Activated naive CD8-positive, alpha-beta T cell treated with anti-CD3 and anti-CD28 coated beads, Interleukin-2, amount 50 U/mL, for 24 hours (primary cell): ENCODE measurements at places on chromosomes 11 and 22.

DNA sequence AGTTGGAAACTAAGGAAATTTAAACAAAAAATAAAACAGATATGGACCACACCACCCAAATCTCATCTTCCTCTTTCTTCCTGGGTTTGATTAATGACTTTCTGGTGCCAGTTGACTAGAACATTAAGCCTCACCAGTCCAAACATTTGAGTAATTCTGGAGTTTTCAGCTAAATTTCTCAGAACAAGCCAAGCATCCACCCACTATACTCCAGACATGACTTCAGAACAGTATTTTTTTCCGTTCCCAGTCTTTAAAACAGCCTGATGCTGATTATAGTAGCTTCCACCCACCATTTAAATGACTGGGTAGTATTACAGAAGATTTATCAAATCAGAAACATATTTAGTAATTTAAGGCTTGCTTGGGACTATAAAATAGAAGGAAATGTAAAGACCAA is 230.9 kb upstream of the UBASH3B start:
- no peak for DNase-seq

DNA sequence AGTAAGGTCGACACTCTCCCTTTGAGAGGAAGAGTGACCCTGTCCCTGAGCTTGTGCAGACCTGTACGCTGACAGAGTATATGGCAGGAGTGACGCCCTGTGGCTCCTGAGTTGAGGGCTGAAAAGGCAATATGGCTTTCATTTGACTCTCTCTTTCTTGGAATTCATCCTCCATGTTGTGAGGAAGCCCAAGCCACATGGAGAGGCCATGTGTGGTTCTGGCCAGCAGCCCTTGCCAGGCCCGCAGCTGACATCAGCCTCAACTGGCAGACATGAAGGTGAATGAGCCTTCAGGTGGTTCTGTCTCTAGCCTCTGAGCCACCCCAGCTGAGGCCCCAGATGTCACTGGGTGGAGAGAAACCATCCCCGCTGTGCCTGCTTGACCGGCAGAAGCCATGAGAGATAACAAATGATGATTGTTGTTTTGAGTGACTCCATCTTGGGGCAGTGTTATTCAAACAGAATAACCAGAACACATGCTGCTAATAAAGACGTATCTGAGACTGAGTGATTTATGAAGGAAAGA is 31.9 kb downstream of the SMIM38 start:
- no peak for DNase-seq

- no peak for DNase-seq
These were observed 48.0 kb downstream of the TIMP3 start for GRCh38 chr22:32849501-32849900.

- no peak for DNase-seq
These were observed 22.1 kb upstream of the PEX26 start for GRCh38 chr22:18055619-18056160.

GRCh38 chr22:43909708-43910107 is 13.9 kb upstream of the PNPLA3 start:
- DNase-seq: no peak

GRCh38 chr22:42742940-42743339 is 22.3 kb upstream of the A4GALT start:
- no peak for DNase-seq

- DNase-seq: no peak
These were observed 23.9 kb upstream of the PANX2 start for GRCh38 chr22:50146439-50147238.

- DNase-seq: no peak
These were observed 10.9 kb downstream of the ZMAT5 start for GRCh38 chr22:29755889-29756288.

DNA sequence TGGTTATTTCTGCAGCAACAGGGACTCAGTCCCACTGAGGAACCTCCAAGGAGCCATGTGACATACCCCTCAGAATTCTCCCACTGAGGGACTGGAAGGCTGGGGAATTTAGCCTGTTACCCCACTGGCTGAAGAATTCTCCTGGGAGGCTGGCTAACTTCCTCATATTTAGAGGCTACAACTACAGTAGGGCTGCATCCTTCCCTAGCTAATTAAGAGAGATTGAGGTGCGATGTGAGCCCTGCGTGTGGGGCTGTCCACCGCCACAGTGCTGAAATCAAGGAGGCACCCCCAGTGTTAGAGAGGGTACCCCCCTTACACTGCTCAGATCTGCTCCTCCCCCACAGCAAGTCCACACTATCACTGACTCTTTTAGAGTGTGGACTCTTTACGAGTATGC is 21.1 kb downstream of the EIF3F start:
- DNase-seq: no peak
